Activated naive CD4-positive, alpha-beta T cell (primary cell): ENCODE measurements at places on chromosomes 5 and 9.

GRCh38 chr5:131171276-131171810 lies 599 bp downstream of the LYRM7 start:
- DNase-seq: no peak

DNA sequence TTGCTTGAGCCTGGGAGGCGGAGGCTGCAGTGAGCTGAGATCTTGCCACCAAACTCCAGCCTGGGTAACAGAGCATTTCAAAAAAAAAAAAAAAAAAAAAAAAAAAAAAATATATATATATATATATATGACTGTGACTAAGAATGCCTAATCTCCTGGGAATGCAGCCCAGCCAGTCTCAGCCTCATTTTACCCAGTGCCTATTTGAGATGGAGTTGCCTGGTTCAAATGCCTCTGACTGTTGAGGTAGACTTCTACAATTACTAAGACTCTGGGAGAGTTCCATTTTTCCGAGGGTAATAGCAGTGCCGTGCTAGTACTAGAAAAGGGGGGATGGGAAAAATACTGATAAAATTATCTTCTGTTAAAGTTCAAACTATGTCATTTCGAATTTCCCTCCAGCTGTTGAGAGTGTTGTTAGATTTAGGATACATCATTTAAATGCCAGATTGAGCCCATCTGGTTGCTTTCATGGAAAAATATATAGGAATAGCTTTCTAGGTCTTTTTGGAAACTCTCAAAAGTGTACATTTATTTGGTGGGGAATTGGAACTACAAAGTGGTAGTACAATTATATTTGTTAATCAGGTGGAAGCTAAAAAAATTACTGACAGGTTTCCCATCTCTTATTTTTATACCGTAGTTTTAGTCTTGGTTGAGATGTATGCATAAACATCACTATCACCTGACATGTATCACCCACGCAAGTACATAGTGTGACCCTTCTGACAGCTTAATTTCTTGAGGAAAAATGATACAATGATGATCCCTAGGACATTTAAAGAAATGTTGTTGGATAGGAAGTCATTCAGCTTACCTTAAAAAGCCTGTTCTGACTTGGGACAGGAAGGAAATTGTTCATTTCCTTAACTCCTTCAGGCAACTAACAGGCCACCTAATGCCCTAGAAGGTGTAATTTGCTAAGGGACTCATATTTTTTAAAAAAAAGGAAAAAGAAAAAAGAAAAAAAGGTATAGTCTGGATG lies 214.9 kb downstream of the ADAMTSL1 start:
- DNase-seq: no peak

DNA sequence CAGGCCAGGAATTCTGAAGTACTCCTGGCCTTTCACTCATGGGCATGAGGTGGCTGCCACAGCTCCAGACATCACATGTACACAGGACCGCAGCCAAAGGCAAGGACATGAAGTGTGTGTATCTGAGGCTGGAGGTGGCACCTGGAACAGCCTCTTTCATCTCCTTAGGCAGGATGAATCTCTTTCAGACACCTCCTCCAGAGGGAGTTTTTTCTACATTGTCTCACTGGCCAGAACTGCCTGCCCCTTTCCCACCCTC lies 142.8 kb downstream of the BARX1 start:
- DNase-seq: no peak

DNA sequence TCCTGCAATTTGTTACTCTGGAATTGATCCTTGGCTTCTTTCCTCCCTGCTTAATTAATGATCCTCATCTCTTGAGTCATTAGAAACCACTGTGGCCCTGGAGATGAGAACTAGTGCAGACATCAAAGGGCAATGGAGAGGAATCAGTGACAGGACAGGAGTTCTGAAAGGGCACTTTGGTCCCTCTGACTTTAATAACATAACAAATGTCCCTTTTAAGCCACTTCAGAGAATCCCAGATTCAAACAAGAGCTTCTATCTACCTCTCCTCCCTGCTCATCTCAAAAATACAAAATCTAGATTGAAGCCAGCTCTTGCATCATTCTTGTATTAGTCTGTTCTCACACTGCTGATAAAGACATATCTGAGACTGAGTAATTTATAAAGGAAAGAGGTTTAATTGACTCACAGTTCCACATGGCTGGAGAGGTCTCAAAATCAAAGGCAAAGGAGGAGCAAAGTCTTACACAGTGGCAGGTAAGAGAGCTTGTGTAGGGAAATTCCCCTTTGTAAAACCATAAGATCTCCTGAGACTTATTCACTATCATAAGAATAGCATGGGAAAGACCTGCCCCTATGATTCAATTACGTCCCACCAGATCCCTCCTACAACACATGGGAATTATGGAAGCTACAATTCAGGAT lies 139.1 kb downstream of the PLPPR1 start:
- no peak for DNase-seq

GRCh38 chr9:127809540-127810377 lies 7.1 kb downstream of the FPGS start:
- DNase-seq: no peak

- no peak for DNase-seq
Measured at GRCh38 chr5:34632807-34633422, 23.2 kb upstream of the RAI14 start.

DNA sequence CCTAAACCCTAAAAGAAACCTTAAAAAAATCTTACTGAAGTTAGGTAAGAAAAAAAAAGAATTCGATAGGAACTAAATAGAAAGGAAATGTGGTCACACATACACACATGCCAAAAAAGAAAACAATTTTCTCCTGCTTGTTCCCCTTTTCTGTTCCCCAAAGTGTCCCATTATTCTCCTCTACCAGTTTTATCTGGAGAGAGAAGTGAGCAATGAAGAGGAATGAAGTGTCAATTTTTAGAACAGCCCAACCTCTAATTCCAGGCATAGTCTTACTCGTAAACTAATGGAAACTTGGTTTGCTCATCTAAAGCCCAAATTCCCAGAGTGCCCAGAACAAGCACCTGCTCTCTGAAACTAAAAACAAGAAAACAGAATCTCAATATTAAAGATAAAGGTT lies 26.1 kb downstream of the AP3B1 start:
- no peak for DNase-seq

GRCh38 chr9:32554107-32554506 lies 1.7 kb upstream of the TOPORS start:
- DNase-seq: no peak

- no peak for DNase-seq
Measured at GRCh38 chr5:159123700-159124099, 24.0 kb upstream of the EBF1 start.

- no peak for DNase-seq
Measured at GRCh38 chr5:173329491-173330337, 1.5 kb upstream of the STC2 start.

DNA sequence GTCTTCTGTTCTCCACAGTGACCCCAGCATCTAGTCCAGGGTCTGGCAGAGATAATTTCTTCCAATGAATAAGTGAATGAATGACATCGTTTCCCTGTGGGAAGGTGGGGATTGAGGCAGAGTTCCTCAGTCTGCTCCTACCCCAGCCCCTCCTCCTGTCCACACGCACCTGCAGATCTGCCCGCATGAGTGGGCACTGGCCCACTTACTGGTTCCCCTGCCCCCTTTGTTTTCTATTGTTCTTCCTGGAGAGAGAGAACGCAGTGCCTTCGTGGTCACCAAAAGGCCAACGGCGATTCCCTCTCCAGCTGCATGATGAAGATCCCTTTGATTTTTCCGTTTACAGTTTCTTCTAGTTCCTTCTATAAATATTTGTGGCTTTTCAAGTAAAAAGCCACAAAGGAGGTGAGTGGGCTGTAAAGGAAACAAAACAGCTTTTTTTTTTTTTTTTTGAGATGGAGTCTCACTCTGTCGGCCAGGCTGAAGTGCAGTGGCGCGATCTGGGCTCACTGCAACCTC lies 5.8 kb upstream of the FPGS start:
- DNase-seq: no peak

- DNase-seq: no peak
Measured at GRCh38 chr5:105030153-105030552, 1467.6 kb upstream of the NUDT12 start.
